ENCODE measurements at places on chromosomes 11 and 22.

GRCh38 chr22:29320546-29320945 lies 5.0 kb upstream of the RASL10A start:
- no peak for DNase-seq

GRCh38 chr11:124976531-124976930 lies 22.5 kb downstream of the CCDC15 start:
- no peak for DNase-seq

DNA sequence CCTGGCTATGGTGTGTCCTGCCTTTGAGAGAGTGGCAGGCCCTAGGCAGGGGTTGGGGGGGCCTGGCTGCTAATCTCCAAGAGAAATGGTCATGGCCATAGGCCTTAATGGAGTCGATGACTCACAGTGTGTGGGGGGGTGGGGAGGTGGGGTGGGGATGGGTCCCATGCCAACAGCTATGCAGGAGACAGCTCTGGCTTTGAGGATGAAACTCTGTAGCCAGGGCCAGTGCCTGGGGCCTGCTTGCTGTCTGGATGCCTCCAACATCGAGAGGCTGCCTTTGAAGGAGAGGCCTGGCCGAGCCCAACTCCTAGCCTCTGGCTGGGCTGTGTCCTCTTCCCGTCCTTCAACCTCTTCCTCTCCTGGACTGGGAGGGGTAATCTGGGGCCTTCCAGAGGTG lies 23.9 kb upstream of the TSPAN18 start:
- DNase-seq = no peak

DNA sequence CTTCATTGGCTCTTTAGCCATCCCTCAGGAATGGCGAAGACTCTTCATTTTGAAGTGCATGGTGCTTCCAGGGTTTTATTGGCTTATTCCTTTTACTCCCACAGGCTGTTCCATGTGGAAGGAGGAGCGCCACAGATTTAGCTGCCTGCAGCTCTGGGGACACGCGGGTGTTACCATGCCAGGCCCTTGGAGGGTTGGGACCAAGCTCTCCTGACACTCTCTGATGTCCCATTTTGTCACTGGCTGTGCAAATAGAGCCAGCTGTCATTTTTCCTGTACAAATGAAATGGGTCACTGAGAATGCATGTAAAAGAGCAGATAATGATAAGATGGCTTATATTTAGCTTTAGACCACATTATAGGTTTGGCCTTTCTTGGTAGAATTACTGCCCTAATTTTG lies 9.2 kb downstream of the THYN1 start:
- DNase-seq = no peak

DNA sequence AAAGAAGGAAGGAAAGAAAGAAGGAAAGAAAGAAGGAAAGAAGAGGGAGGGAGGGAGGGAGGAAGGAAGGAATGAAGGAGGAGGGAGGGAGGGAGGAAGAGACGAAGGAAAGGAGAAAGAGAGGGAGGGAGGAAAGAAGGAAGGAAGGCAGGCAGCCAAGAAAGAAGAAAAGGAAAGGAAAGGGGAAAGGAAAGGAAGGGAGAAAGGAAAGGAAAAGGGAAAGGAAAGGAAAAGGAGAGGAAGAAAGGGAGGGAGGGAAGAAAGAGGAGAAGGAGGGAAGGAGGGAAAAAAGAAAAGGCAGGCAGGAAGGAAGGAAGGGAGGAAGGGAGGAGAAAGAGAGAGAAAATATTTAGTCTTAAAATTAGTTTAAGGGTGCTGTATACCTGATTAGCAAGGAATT lies 704.1 kb downstream of the LUZP2 start:
- DNase-seq = no peak

DNA sequence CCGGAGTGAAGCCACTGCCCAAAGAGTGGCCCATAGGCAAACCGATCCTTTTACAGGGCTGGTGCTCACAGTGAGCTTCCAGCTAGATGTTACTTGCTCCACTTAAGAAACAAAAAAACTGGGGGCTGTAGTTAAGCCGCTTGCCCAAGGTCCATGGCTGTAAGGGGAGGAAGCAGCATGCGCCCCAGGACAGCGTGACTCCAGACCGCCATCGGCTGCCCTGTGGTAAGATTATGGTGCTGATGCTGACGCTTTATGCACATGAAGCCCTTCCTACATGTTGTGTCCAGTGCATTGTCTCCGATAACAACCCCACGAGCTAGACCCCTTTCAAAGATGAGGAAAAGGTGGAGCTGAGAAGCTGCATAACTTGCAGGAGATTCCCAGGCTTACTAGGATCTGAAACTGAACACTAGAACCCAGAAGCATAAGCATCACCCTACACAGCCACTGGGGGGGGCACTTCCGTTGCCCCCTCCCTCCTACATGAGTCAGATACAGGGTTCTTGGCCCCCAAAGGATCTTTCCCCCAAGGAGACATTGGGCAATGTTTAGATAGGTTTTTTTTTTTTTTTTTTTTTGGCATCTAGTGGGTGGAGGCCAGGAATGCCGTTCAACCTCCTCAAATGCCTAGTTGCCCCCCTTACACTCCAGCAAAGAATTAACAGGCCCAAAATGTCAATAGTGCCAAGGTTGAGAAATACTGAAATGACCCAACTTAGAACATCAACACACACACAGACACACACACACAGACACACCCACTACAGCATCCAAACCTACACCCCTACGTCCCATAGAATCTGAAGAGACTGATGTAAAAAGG lies 53.9 kb downstream of the MN1 start:
- DNase-seq = no peak

- no peak for DNase-seq
These were observed 6.3 kb downstream of the PKP3 start for GRCh38 chr11:400241-400689.

GRCh38 chr11:88068848-88069554 lies 106.2 kb downstream of the RAB38 start:
- no peak for DNase-seq

- DNase-seq = no peak
These were observed 5.9 kb upstream of the RAB6A start for GRCh38 chr11:73766763-73767162.

DNA sequence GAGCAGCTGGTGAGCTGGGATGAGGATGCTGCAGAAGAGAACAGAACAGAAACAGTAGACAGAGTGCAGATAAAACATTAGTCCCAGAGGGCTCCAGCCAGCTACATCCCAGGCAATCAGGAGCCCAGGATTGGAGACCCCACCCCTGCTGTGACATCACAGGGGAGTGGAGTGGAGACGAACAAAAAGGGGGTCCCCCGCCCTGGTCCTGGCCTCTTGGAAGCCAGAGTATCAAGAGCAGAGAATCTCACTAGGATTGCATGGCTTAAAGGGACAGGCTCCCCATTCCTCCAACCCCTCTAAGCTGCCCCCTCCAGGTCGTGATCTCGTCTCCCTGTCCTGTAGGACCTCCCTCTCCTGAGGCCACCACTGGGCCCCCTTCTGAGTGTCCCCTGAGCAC lies at the start of gene P2RX3:
TSS of gene P2RX3 (plus strand) at position 211 of the 400 bp plus-strand sequence. CDS start 199 bp downstream, outside the sequence.
- DNase-seq = no peak

GRCh38 chr22:33389936-33390335 lies 331.8 kb upstream of the SYN3 start:
- DNase-seq = no peak

DNA sequence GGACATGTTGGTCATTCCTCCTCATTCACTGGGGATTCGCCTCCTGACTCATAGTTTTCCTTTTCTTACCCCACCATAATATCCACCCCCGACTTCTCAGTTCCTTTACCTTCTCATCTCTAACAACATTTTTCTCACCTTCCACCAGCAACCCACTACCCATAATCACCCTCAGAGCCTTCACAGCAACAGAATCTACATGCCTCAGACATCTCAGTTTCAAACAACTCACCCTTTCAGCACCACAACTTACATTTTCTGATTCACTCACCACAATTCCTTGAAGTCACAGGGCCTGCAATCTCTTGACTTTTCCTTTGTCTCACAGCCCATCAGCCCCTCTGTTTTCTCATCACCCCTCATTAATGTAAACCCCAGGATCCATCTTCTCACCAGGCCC lies 2.3 kb upstream of the MTNR1B start:
- DNase-seq = no peak

DNA sequence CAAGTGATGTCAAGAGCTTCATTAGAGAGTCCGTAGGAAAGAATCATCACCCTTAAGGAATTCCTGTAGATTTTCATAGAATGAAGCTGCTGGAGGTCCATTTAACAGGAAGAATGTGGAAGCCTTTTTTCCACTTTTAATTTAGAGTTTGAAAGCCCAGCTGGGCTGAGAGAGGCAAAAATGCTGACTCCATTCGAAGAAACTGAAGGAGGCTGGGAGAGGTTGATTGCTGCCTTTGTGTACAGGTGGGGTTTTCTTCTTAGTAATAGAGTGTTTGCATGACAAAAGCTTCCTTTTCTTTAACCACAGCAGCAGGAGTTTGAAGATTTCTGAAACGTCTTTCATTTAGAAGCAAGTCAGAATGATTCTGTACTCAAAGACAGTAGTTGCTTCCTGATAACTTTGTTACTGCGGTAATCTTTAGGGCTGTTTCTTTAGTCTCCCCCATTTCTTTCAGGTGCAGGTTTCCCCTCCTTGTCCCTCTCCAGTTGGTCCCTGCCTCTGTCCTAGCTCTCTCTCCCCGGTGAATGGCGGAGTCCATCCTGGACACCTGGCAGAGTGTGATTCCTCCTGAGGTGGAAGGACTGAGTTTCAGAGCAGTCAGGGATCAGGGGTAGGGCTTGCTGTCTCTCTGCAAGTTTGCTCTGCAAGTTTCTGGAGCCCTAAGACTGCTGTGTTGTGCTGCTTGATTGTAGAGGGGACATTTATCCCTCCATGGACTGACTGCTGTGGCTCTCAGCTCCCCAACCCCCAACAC lies 166.2 kb downstream of the LDLRAD3 start:
- DNase-seq = no peak

DNA sequence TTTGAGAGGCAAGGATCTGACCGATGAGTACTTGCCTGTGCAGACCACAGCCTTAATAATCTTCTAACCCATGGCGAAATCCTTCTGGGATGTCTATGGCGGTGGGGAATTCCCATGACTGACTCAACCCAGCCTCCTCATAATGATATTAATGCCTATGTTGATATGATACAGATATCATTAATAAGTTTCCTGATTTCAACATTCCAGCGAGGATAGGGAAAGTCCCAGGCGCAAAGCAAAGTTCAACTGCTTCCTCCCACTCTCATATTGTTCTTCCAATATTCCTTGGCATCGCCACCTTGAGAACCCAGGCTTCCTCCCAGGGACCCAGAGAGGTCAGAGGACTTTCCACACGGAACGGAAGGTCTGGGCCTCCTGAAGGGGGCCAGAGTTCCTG lies 110.3 kb upstream of the TMEM45B start:
- DNase-seq = no peak

GRCh38 chr11:61731952-61732675 lies 20.3 kb upstream of the MYRF start:
- no peak for DNase-seq

GRCh38 chr22:33302049-33302545 lies 243.9 kb upstream of the SYN3 start:
- peak; percentile 66 for DNase-seq

DNA sequence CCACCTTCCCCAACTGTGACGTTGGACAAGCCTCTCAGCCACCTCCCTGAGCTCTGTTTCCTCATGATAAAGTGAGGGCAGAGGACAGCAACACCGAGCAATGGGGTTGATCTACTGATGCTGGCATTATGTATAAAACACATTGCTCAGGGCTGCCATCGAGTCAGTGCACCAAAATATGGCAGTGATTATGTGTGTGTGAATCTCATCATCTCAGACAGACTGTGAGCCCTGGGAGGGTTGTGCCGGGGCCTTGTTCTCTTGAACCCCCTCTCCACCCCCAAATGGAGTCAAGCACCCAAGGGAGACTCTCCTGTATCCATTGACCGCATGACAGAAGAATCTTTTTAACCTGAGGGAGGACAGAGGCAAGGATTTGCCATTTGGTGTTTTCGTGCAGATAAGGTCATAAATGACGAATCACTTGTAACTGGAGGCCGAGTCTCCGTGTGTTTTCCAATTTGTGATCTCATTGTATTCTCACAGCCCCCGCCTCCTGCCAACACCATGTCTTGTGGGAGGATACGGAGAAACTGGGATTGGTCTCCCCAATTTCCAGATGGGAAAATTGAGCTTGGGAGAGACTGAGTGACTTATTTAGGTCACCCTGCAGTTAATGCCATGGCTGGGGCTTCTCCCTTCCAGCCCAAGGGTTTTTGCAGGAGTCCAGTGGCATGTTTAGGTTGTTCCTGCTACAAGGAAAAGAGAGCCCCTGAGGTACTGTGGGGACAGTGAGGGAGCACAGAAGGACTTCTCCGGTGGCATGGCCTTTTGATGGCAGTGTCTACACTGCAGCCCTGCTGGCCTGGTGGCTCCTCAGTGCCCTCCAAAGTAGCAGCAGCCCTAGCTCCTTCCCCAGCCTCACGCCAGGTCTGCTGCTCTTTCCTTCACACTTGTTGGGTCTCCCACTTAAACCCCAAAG lies 52.4 kb downstream of the CHRDL2 start:
- DNase-seq = no peak

DNA sequence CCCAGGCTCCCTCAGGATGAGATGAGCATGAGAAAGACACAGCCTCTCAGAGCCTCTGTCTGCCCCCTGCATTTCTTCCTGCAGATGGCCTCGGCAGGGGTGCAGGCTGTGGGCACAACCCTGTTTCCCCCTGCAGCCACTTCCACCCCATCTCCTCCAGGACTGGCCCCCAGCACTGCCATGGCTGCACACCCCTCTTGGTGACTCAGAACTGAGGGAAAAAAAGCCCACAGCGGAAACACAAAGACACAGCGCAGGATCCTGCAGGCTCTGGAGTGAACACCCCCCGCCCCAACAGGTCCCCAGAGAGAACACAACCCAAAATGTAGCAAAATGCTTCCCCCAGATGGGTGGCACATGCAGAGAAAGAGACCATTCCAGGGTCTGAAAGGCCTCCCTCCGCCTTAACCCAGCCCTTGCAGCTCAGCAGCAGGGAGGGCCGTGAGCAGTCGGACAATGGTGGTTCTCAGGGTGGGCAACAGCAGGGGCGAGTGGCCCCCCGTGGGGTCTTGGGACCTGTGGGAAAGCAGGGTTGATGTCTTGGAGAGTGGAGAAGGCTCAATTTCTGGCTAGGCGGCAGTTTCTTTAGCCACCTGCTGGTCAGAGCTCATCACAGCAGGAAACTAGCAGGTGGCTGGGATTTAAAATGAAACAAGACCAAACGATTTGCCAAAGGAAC lies 8.0 kb downstream of the TUBGCP6 start:
- no peak for DNase-seq

DNA sequence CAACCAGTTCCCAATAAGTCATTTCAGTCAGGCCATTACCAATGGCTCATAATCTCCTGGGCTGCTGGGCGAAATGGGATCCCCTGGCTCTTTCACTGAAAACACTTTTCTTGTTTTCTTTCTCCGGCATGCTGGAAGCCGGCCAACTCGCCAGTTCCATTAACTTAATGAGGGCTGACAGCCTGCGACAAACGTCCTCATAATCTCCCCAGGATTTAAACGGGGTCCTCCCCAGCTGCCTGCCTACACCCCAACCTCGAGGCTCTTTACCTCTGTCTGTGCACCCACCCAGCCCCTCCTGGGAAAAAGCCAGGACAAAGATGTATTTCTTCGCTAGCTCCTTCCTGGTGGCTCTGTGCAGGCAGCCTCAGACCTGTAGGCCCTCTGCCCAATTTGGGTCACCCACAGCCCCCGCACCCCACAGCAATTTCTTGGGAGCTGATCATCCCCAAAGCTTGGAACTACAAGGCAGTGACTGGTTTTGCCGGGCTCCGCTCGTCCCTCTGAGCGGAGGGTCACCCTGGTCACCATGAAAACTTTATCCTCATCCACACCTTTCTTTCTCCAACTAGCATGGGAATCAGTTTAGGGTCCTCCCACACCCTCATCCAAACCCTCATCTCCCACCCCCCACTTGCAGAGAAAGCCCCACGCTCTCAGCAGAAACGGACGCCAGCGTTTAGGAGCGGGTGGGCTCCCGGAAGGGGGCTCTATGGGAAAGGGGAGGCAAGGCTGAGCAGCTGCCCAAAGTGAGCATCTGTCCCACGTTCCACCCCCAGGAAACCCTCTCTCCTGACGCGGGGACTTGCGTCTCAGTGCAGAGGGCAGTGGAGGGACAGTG lies 51.1 kb upstream of the KCNQ1OT1 start:
- no peak for DNase-seq
